ENCODE measurements at places on chromosomes 16 and 17. TPM values are rescaled to one million over a fixed set of nuclear protein-coding genes. Genes with fewer than 3 reads are reported as not detected.

DNA sequence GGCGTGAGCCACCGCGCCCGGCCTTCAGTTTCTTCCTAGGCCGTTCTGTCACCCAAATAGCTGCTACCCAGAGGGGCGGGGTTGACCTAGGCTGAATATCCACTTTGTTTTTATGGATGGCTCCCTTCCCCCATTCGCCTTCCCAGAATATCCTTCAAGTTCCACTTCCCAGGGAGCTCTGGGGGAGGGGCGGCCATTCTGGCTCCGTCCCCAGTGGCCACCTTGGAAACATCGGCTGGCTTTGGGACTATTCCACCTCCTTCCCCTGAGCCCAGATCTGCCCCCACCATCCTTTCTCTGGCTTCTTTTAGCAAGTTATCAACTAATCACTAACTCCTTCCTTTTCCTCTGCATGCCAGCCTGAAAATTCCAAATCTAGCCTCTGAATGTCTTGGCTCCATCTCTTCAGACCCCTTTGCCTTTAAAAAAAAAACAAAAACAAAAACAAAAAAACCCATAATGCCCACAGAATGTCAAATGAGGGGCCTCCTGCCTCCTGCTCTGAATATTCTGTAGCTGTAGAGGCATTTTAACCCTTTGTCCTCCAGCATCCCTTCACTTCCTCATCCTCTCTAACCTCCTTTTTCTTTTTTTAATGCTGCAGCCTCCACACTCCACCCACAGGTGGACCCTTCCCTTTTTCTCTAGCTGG is 6.4 kb downstream of the ATP1B2 start:
- H3K27me3 ChIP-seq = peaks cover 6% of the 10 kb centered on the region
- H3K27ac ChIP-seq = no peak overlapping the region
- no peak for DNase-seq
- peaks cover under 1% of the 10 kb centered on the region for H3K4me1 ChIP-seq
- no peak overlapping the region for H3K4me3 ChIP-seq

DNA sequence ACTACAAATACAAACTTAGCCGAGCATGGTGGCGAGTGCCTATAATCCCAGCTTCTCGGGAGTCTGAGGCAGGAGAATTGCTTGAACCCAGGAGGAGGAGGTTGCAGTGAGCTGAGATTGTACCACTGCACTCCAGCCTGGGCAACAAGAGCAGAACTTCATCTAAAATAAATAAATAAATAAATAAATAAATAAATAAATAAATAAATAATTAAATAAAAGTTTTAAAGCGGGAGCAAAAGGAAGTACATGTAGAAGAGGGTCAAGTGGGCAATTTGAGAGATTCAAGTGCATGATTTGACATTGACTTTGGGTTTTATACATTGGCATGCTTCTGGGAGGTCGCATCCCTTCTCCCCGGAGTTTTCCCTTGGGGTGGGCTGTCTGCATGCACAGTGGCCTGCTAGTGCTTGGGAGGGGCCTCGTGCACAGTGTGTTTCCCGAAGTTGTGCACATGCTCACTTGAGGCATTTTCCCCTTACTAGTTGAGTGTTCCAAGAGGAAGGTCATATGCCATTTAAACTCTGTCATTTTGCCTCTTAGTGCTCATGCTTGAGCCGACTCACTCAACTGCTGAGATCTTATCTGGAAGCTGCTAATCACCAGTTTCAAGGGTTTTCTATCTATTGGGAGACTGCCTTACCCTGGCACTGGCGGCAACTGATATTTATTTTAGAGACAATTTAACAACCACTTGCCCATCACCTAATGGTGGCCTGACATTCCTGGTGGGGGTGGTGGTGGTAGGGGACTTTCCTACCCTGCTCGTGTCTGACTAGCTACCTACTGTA is 193.2 kb upstream of the MPHOSPH6 start:
- H3K4me1 ChIP-seq = no peaks in the 10 kb centered on the region
- no peaks in the 10 kb centered on the region for H3K27me3 ChIP-seq
- no peak overlapping the region for H3K27ac ChIP-seq
- no peaks in the 10 kb centered on the region for H3K36me3 ChIP-seq
- H3K4me3 ChIP-seq = no peak overlapping the region

DNA sequence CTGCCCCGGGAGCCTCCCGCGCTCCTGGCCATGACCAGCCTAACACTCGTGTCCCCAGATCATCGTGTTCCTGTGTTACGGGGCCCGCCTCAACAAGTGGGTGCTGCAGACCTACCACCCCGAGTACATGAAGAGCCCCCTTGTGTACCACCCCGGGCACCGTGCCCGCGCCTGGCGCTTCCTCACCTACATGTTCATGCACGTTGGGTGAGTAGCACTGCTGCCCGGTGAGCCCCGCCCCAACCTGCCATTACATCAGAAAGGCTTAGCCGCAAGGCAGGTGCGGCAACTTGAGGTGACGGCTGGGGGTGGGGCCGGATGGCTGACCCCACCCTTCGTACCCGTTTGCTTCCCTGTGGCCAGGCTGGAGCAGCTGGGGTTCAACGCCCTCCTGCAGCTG is 1.4 kb downstream of the RHBDL1 start:
- H3K36me3 ChIP-seq = peaks cover 7% of the 10 kb centered on the region
- DNase-seq = no peak
- H3K4me1 ChIP-seq = peaks cover 23% of the 10 kb centered on the region

DNA sequence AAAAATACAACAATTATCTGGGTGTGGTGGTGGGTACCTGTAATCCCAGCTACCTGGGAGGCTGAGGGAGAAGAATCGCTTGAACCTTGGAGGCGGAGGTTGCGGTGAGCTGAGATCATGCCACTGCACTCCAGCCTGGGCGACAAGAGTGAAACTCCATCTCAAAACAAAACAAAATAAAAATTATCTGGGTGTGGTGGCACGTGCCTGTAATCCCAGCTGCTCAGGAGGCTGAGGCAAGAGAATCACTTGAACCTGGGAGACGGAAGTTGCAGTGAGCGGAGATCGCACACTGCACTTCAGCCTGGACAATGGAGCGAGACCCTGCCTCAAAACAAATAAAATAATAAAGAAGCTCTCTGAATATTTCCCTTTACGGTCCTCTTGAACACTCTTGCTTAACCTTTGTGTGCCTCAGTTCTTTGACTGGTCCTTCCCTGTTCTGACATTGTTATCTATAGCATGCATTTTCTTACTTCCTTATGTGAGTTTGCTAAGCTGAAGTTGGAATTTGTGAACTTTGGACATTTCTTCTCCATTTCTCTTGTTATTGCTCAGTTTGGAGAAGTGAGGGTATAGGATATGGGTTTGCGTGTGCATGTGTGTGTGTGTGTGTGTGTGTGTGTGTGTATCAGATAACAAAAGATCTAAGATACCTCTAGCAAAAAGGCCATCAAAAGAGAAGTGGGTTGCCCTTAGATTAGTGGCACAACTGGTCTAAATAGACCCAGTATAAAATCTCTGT is 29.7 kb upstream of the WSB1 start:
- no peaks in the 10 kb centered on the region for H3K4me1 ChIP-seq
- no peak for DNase-seq
- H3K27me3 ChIP-seq = peaks cover 6% of the 10 kb centered on the region
- H3K27ac ChIP-seq = no peak overlapping the region
- H3K36me3 ChIP-seq = no peaks in the 10 kb centered on the region
- H3K4me3 ChIP-seq = no peak overlapping the region

DNA sequence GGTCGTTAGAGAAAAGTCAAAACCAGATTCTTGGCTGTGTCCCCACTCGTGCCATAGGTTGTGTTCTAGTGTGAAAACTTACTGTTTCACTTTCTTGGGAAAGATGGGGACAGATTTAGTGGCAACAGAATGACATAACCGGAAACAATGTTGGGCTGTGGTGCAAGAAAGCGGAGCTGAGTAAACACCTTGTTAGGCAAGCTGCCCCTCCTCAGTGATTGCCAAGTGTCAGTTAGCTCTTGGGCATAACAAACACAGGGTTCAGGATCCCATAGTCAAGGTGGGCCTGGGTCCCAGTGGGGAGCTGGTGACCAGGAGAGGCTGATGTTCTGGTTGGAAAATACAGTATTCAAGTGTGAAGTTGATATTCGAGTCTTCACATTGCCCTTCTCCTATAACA is 15.4 kb downstream of the UBN1 start:
- H3K27ac ChIP-seq = no peak overlapping the region
- peaks cover 11% of the 10 kb centered on the region for H3K4me1 ChIP-seq
- no peak overlapping the region for H3K4me3 ChIP-seq
- no peaks in the 10 kb centered on the region for H3K27me3 ChIP-seq
- H3K36me3 ChIP-seq = peaks cover 21% of the 10 kb centered on the region

- H3K36me3 ChIP-seq = no peaks in the 10 kb centered on the region
- no peaks in the 10 kb centered on the region for H3K4me1 ChIP-seq
- peaks cover 2% of the 10 kb centered on the region for H3K27me3 ChIP-seq
Observed at GRCh38 chr16:54847207-54847606, 83.5 kb upstream of the IRX5 start.

DNA sequence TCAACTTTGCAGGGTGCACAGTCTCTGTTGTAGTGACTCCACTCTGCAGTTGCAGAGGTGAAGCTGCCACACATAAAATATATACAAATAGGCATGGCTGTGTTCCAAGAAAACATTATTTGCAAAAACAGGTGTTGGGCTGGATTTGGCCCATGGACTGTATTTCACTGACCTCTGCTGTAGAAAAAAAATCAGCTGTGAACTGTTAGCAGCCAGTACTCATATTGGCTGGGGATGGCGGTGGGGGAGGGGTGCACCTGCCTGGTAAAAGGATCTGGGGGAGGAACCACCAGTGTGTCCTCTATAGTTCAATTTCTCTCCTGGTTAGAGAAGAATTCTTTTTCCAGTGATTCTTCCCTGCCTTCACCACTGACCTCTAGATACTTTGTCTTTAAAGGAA is 50.0 kb downstream of the SHISA9 start:
- H3K4me1 ChIP-seq = no peaks in the 10 kb centered on the region
- no peak overlapping the region for H3K27ac ChIP-seq
- no peak overlapping the region for H3K4me3 ChIP-seq
- peaks cover 13% of the 10 kb centered on the region for H3K27me3 ChIP-seq
- no peak for DNase-seq

Gene PLA2G10
- total RNA-seq = not detected

Gene TP53TG3F
- total RNA-seq = not detected

Measured in activated naive CD4-positive, alpha-beta T cell treated with anti-CD3 and anti-CD28 coated beads for 36 hours (primary cell).